Small intestine (tissue), 16 donors: ENCODE measurements at places on chromosomes 7 and 10. TPM values are rescaled to one million over a fixed set of nuclear protein-coding genes. Genes with fewer than 3 reads are reported as not detected.

Gene DEPP1
- polyA plus RNA-seq = 5.2 TPM

Gene CYTH3
- polyA plus RNA-seq = 27.3 TPM

Gene PIP
- polyA plus RNA-seq = not detected

Gene MKRN1
- polyA plus RNA-seq = 63.0 TPM

Gene AKR1B15
- polyA plus RNA-seq = not detected

Gene TMEM213
- not detected for polyA plus RNA-seq

Gene GIMAP1
- polyA plus RNA-seq = 1.8 TPM

Gene PNLIP
- not detected for polyA plus RNA-seq

Gene DDX50
- 35.1 TPM for polyA plus RNA-seq

Gene PDE6C
- polyA plus RNA-seq = 0.28 TPM

Gene SLC29A4
- polyA plus RNA-seq = 5.0 TPM

Gene CALN1
- 0.07 TPM for polyA plus RNA-seq

Gene PILRA
- 5.0 TPM for polyA plus RNA-seq

Gene HKDC1
- polyA plus RNA-seq = 119 TPM

Gene ELMO1
- polyA plus RNA-seq = 6.8 TPM

Gene NUTM2A
- 1.4 TPM for polyA plus RNA-seq

Gene LRIT1
- polyA plus RNA-seq = not detected

Gene XPNPEP1
- polyA plus RNA-seq = 118 TPM

Gene SOSTDC1
- polyA plus RNA-seq = 9.8 TPM

Gene AGAP9
- polyA plus RNA-seq = 46.4 TPM

Gene WDR86
- 4.3 TPM for polyA plus RNA-seq

Gene TSPAN13
- 205 TPM for polyA plus RNA-seq

Gene SLC12A9
- 26.3 TPM for polyA plus RNA-seq

Gene AFAP1L2
- polyA plus RNA-seq = 7.7 TPM

Gene ST8SIA6
- polyA plus RNA-seq = 0.15 TPM

Gene ZNF503
- 2.0 TPM for polyA plus RNA-seq
